ENCODE measurements at places on chromosomes 13 and 19.

DNA sequence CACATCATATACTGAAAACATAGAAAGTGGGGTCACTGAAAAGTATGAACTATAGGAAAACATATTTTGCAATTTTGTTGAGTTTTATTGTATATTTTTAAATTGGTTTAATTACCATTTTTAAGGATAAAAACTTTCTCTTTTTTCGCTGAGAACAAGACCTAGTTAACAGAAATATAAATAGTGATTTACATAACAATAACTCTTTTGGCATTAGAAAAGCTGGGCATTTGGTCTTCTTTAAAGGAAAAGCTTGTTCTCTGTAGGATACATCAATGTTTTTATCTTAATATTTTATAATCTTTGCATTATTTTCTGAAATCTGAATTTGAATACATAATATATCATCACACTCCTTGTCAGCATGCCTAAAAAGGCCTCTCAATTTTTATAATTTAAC, 47.4 kb upstream of the MYCBP2 start:
- DNase-seq = no peak

DNA sequence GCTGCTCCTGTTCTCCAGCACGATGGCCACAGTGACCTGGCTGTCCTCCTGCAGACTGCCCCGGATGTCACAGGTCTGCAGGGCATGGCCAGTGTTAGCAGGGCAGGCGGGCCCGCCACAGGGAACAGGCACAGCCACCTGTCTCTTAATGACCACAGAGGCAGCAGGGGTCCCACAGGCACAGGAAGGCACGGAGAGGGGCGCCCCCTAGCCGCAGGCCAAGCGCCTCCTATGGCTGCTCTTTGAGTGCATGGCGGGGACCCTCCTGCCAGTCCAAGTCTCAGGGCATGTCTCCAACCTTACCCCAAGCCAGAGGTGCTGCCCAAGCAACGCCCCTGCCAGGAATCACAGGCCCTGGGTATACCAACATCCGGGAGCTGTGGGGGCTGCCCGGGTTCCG, 14.1 kb downstream of the IZUMO4 start:
- no peak for DNase-seq

GRCh38 chr19:410243-410781, 1.4 kb upstream of the C2CD4C start:
- DNase-seq = no peak

DNA sequence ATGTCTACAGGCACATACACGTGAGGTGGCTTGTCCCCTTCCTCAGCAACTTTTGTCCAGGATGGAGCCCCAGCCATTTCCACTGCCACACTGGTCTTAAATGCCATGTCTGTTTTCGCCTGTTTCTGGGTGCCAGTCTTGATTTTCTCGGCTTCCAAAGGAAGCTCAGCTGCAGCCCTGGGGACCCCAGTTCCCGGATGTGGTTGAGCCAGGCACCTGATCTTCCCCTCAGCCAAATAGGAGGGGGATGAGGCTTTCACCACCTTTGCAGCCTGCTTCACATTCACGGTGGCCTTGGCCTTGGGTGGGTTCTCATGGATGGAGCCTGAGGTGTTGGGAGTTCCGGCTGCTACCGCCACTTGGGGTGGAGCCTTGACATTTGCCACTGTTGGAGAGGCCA, 8.7 kb downstream of the IQCN start:
- DNase-seq = no peak

- no peak for DNase-seq
These were observed 10.0 kb downstream of the NFIX start for GRCh38 chr19:13005253-13005652.

- no peak for DNase-seq
These were observed at the start of gene HTR2A for GRCh38 chr13:46896341-46897137. Gene HTR2A, minus strand, starts transcription at chr13:46897053. Its CDS starts 1,147 bp downstream, at chr13:46895906.

- DNase-seq = no peak
These were observed 785 bp downstream of the NHLRC3 start for GRCh38 chr13:39039041-39039440.

DNA sequence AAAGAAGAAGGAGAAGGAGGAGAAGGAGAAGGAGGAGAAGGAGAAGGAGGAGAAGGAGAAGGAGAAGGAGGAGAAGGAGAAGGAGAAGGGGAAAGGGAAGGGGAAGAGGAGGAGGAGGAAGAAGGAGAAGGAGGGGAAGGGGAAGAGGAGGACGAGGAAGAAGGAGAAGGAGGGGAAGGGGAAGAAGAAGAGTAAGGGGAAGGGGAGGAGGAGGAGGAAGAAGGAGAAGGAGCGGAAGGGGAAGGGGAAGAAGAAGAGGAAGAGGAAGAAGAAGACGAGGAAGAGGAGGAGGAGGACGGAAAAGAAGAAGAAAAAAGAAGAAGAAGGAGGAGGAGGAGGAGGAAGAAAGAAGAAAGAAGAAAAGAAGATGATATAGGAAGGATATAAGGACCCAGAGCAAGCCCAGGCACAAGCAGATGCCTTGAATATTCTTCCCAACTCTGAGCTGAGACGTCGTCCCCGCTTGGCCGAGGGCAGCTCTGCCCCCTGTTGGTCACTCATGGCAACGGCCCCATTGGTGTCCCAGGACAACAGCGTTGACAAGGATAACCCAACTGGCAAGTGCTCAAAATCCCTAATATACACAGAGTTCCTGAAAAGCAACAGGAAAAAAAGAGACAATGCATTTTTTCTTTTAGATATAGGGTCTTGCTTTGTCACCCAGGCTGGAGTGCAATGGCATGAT, 30.6 kb upstream of the IGSF23 start:
- DNase-seq = no peak

DNA sequence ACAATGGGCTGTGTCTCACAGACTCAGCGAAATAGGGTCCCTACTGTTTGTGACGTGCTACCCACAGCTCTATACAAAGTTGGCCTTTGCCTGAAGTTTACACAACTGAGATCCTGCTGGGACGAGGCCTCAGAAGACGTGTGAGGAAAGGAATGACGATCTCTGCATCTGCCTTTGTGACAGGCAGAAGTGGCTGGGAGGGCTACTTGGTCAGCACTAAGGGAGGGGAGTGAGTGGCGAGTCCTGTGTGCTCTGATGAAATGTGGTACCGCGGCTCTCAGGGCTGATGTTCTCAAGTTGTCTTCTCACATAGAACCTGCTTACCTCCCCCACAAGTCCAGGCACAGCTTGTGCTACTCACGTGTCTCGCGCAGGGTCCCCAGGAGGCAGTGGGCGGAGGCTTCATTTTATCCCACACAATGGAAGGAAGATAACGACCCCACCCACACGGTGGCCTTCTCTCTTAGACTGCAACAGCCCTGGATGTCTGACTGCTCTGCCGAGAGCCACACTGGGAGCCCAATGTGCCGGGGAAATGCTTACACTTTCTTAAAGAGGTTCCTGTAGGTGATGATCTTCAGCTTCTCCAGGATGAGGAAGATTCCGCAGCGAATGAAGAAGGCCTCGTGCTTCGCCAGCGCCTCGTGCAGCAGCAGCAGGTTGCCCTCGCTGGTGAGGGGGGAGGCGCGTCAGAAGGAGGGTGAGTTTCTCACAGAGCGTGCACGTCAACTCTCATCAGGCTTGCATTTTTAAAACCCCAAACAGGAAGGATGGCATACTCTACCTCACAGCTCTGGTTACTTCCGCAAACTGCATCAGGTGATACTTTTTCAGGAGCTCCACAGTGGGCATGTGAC, 21.2 kb downstream of the PROZ start:
- no peak for DNase-seq

GRCh38 chr13:107835339-107836018, 379.9 kb downstream of the LIG4 start:
- DNase-seq = no peak

DNA sequence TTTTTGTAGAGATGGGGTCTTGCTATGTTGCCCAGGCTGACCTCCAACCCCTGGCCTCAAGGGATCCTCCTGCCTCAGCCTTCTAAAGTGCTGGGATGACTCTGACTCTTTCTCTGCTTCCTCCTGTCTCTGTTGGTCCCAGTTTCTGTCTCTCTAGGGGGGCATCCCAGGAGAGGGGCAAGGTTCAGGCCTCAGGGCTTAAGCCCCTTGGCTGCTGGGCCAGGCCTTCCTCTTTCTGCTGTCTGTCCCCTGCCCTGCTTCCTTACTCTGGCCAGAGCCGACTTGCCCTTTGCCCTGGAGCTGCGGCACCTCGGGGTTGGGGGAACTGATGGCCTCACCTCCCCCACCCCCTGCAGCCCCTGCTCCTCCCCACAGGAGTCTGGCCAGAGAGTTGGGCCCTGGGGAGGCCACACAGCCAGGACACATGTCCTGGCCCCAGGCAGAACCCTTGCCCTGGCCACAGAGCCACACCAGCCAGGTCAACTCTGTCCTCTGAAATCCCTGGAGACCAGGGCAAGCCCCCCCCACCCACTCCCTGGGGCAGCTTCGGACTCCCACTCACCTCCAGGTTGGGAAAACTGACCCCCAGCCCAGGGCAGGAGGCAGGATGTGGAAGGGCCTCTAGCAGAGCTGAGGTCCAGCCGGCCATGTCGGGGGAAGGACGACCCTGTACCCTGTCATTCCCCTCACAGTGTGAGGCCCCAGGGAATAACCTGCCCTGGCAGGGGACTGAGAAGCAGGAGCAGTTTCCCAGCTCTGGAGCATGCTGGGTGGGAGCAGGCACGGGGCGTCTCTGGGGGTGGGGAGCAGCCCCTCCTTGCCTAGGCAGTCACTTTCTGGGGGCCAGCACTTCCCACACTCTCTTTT, 23.7 kb downstream of the CEBPA start:
- no peak for DNase-seq
